ENCODE measurements at places on chromosomes 6 and 20.

GRCh38 chr6:14134211-14134910, 16.8 kb downstream of the CD83 start:
- DNase-seq, result no peak

GRCh38 chr6:152232501-152233151, 404.5 kb downstream of the SYNE1 start:
- DNase-seq, result no peak

DNA sequence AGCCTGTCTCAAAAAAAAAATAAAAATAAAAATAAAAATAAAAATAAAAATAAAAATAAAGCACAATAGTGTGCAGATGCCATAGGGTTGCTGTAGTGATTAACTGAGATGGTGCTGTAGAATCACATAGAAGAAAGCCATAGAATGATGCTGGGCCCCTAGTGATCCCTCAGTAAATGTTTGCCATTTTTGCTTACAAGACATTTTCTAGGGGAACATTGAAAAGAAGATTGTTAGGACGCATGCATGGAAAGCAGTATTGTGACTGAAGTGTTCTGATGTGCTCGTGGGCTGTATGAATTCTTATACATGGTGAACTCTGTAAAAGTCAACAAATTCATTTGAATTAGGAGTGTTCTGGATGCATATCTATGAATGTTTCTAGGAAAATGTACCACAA, 22.0 kb upstream of the SAMD3 start:
- DNase-seq, result no peak

- no peak for DNase-seq
Measured at GRCh38 chr20:46430921-46431712, 24.7 kb upstream of the ELMO2 start.

DNA sequence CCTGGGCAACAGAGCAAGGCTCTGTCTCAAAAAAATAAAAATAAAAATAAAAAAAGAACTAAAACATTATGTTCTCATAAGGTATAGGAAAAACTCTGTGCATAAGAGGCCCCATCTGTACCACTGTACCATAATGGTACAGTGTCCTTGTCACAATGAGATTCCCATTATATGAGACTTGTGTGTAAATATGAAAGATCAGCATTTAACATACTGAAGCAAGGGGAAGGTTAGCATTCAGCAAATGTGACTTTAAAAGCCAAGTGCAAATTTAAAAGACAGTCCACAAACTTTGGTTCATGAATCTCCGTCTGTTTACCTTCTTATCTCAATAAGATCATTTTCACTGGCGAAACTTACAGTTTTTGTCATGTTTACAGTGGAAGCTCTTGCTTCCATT, 16.2 kb downstream of the DSP start:
- no peak for DNase-seq

DNA sequence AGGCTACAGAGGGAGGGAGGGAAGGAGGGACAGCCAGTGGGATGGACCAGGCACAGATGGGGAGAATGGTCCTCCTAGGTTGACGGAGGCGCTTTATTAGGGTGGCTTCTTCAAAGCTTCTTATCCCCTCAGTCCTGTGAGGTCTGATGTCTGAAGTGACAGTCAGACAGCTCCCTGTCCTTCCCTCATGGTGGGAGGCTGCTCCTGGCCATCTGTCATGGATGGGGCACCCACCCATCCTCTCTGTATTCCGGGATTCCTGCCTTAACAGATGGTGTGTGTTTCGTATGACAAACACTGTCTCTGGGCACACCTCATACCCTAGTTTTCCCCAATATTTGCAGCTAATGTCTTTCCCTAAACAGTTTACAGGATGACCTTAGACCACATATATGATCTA, 7.9 kb downstream of the RIN2 start:
- DNase-seq, result no peak

DNA sequence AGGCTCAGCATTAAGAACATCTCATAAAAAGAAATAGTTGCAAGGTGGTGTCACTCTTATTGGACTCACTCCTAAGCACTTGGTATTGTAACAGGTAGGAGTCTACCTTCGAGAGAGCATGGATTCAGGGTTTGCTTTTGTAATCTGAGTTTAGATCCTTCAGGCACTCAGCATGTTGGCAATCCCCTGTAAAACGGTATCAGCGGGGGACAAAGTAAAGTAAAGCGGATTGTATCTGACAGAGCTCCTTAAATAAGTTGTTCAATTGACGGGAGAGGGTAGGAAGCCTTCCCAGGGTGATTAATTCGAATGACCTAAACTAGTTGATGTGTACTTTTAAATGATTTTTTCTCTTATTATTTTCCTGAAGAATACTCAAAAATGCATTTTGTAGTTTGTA, 869.8 kb upstream of the EPHA7 start:
- no peak for DNase-seq

DNA sequence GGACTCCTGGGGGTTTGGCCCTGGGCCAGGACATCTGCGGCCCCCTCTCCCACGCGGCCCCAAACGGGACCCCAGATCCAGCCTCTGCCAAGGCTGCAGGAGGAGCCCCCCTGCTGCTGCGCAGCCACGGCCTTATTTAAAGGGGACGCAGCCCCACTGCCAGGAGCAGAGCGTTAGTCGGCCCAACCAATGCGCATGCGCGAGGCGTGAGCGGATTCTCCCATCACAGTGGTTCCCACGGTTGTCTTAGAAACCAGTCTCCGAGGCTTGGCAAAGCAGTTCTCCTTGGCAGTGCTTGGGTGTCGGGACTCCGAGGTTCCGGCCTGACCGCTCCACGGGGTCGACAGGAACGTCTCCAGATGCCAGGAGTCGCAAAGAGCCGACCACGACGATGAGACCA, 288.3 kb upstream of the ZNF337 start:
- DNase-seq, result no peak

DNA sequence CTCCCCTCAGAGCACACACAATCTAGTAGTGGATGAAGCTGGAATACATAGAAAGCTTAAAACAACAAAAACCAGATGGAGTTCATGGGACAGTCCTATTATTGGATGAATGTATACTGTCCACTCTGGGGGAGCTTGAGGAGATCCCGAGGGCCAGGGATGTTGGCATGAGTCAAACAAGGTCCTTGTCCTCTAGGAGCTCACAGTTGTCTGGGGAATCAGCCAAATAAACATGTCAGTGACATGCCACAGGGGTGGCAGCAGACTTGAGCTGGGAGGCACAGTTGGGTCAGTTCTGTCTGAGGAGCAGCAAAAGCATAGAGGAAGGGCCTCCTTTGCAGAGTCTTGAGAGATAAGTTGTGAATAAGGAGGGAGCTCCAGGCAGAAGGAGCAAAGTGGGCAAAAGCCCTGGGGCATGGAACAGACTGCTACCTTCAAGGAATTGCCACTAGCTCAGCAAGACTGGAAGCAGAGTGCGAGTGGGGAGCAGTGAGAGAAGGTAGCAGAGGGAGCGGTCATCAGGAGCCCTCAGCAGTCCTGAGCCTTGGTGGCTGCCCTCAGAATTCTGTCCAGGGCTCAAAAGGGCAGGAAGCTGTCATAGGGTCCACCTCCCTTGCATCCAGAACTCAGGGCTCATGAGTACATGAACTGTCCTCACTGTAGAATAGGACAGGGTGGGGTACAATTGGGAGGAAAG, 22.1 kb downstream of the L3MBTL1 start:
- no peak for DNase-seq

GRCh38 chr6:33976437-33977360, 169.2 kb downstream of the GRM4 start:
- DNase-seq, result no peak

- DNase-seq, result no peak
Measured at GRCh38 chr6:54096811-54097210, 14.4 kb upstream of the MLIP start.

DNA sequence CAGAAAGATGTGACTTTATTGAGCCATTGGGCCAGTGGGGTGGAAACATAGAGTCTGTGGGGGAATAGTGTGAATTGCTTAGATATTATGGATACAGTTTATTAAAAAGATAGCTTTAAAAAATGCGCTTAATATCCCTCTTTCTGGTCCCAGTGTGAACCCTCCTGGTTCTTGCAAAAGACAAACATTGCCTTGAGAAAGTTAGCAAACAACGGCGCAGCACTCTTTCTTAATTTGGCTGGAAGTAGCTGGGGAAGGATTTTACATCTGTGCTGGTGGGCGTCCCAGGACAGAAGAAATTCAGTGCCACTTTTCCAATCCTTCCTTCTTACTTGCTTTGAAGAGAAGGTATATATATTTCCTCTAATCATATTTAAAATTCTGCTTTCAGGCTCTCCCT, 191.4 kb upstream of the ZFP64 start:
- DNase-seq, result no peak

DNA sequence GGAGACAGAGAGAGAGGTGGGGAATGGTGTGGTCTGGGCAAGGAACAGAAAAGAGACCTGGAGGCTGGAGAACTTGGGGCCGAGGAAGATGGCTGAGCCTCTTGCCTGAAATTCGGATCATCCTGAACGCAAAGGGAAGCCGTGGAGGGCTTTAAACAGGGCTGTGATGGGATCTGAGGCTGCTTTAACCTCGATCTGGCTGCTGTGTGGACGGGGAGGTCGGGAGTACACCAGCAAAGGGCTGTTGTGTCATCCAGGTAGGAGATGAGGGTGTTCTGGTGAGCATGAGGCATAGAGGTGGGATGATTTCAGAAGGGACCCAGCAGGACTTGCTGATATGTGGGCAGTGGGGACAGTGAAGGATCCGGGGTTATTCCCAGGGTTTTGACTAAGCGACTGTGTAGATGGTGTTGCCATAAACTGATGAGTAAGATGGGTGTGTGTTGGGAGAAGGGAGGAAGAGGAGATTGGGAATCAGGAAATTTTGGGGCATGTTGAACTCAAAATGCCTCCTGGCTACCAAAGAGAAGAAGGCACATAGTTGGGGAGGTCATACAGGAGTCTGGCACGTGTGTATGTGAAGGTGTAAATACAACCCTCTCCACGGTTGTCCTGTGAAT, 158.5 kb downstream of the NFATC2 start:
- DNase-seq, result no peak

DNA sequence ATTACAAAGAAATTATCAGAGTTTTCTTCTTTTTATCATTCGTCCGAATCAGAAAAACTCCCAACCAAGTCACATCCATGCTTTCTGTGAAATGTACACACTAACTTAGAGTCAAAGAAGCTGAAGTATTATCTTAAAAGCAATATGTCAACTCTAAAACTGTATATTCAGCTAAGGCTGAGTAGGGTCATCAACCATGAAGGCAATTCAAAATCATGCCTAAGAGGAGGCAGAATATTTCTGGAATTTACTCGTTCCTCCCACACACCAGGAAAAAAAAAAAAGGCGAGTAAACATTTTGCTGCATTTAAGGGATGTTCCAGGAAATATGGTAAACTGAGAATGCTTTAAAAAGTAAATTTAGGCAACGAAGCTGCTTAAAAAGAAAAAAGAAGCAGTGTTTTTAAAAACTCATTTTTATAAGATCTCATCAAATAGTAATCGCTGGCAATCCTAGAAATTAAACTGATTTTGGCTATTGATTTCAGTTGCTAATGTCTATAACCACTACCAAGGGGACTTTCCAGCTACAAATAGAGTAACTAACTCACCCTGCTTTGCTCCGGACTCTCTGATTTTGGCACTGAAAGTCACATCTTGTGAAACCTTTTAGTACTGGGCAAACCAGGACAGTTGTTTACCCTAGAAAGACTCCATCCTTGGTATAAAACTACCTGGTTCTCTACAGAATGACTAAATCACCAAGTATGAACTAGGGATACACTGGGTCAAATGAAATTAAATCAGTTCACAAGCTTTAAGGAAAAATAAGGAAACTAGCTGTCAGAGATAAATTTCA, 82.8 kb downstream of the MBOAT1 start:
- no peak for DNase-seq

- no peak for DNase-seq
Measured at GRCh38 chr6:16041327-16041726, 87.6 kb upstream of the MYLIP start.

- DNase-seq, result no peak
Measured at GRCh38 chr6:107444277-107444676, 15.1 kb downstream of the PDSS2 start.

DNA sequence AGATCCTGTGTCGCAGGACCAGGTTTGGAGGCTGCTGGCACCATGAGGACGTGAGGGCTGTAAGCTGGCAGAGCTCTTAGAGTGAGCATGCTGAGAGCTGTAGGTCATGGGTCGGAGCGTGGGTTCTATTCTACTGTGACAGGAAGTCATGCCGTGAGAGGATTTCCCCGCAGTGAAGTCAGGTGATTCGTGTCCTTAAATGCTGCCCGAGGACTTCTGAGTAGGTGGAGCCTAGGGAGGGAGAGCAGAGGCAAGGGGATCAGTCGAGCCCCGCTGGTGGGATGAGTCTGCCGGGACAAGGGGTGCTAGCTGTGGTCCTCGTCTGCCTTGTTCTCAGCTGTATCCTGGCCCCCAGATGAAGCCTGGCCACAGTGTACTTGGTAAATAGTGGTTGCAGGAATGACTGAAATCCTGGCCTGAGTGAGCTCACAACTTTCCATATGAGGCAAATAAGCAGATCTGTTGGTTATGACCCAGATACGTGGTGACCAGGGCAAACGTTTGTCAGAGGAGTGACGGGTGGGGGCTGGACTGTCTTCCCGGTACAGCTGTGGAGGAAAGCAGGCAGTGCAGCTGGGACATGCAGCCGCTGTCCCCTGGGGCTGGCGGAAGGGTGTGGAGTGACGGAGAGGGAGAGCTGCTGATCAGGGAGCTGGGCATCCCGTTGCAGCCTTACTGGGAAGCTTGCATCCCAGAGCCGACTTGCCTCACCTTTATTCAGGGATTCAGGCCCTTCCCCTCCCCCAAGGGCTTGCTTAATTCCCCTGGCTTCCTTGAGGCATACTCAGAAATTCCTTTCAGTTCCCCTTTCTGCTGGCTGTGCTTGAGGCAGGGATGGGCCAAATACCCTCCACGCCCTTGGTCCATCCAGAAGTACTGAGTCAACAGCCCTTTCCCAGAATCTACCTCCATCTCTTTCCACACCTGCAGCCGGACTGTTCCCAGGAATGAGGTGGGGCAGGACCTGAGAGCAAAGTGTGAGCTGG, 250.9 kb upstream of the RREB1 start:
- no peak for DNase-seq

DNA sequence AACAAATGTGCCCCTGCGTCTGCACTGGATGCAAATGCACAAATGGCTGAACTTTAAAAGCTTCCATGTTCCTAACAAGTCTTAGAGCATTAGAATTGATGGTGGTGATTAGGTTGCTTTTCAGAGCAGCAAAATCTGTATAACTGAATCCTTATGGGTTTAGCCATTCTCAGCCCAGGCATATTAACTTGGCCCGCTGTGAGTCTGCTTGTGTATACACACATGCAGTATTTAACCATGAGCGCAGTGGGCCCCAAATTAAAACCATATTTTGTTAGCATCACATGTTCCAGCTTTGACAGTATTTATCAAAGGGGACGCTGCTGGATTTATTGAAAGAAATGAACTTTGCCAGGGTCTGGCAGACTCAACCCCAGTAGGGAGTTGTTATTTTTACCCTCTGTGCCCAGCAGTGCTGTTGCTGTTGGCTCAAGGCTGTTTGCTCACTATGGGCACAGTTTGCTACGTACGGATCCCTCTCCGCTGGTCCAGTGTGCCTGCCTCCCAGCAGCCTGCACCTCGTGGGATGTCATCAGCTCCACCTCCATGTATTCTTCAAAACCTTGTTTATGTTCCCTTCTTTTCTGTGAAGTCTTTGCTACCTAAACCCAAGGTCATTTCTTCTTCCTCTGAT, 144.7 kb downstream of the QRSL1 start:
- no peak for DNase-seq

GRCh38 chr6:27332692-27333641, 20.9 kb upstream of the POM121L2 start:
- DNase-seq, result peak; percentile 75
